ENCODE measurements at places on chromosomes 7 and 10.

- DNase-seq, result peak; percentile 2
Measured at GRCh38 chr7:34341326-34341725, 316.7 kb upstream of the NPSR1 start.

DNA sequence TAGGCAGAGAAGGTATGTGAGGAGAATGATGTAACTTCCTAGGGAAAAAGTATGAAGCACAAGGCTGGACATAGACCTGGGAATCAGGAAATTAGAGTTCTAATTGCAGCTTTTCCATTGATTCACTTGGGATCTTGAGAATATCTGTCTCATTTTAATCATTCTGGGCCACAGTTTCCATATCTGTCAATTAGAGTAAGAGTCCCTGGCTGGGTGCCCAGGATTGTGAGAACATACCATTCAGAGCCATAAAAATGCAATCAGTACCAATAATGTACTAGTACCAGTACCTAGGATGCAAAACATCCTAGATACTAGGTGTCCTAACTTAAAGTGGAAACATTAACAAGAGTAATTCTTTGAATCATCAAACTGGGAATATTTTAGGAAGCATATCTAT lies 29.6 kb downstream of the CAV1 start:
- DNase-seq, result peak; percentile 43

- peak; percentile 61 for DNase-seq
Measured at GRCh38 chr10:133143200-133143533, 16.9 kb upstream of the KNDC1 start.

DNA sequence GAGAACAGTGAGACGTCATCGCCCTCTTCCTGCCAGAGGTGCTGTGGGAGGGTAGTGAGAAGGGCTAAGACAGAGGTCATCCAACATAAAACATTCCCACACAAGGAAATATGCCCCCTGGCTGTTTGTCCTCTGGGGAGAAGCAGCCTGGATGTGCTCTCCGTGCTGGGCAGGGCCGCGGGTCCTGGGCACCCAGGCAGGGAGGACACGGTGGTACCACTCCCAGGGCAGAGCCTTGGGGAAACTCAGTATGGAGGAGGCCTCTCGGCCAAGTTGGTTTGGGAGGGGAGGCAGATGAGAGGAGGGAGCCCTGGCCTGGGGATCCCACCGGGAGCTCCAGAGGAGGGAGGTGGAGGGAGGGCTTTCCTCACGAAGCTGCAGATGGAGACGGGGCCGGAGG lies 129.4 kb downstream of the GLRX3 start:
- no peak for DNase-seq

- no peak for DNase-seq
Measured at GRCh38 chr7:94492601-94493000, 17.0 kb upstream of the CASD1 start.

GRCh38 chr7:155222573-155222972 lies 75.1 kb upstream of the INSIG1 start:
- peak; percentile 68 for DNase-seq

GRCh38 chr7:106278695-106279094 lies 6.1 kb downstream of the NAMPT start:
- DNase-seq, result no peak

GRCh38 chr7:1058821-1059199 lies 14.5 kb downstream of the GPR146 start:
- DNase-seq, result peak; percentile 95

DNA sequence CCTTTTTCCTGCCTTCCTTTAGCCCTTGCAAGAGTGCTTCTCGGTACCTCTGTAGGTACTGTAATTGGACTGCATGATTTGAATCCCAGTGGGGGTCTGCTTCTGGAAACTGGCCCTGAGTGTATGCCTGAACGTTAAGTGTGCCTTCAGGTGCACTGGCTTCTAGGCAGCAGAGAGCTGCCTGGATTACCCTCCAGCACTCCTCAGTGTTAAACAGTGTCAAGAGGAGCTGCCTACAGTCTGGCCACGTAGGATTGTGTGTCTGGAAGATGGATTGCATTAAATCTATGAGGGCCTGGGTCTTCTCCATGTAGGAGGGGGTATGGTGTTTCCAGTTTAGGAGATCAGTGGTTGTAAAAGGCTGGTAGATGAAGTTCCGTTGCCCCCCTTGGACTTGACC lies 103.7 kb downstream of the TRIM24 start:
- DNase-seq, result no peak

- no peak for DNase-seq
Measured at GRCh38 chr7:16816824-16817223, 12.0 kb upstream of the AGR2 start.

- DNase-seq, result no peak
Measured at GRCh38 chr7:93715234-93715633, 140.7 kb upstream of the CALCR start.

DNA sequence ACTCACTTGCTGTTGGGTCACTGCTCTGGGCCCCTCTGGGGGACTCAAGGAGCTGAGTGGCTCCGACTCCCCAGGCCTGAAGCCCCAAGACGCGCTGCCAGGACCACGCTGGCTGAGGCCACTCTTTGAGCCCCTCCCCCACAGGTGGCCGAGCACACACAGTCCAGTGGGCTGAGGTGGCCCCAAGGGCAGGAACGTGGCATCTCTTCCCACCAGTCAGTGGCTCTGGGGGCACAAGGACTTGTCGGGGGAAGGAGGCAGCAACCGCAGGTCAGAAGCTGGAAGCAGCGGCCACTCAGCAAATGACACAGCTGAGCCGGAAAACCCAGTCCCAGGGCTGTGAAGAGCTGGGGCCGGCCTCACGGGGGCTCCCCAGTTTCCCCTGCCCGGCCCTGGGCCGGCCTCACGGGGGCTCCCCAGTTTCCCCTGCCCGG lies 24.1 kb downstream of the GRIFIN start:
- no peak for DNase-seq

Data from osteoblast (primary cell).